Activated naive CD4-positive, alpha-beta T cell treated with Interleukin-2 at 50 U/mL for 16 hours (primary cell): ENCODE measurements at places on chromosomes 3 and 15.

DNA sequence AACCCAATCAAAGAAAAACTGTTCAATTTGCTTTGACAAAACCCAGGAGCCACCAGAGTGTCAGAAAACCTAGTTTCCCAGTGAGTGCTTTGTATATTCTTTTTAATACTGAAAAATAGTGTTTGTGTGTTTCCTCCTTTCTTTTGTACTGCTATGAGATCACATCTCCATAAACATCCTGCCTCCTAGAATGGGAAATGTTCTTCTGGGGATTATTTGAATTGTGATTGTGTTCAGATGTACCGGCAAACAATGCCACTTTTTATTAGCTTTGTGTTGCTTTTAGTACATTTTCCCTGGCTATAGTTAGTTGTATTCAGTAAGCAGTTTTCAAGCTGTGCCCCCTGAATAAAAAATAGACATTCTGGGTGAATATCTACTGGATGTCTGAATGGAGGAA, 148.0 kb upstream of the NR2E3 start:
- DNase-seq, result no peak

GRCh38 chr15:62296756-62297507, 131.8 kb upstream of the C2CD4B start:
- DNase-seq, result no peak

GRCh38 chr3:101501783-101502182, 11.2 kb downstream of the SENP7 start:
- no peak for DNase-seq

- no peak for DNase-seq
These were observed 76.0 kb downstream of the ZBBX start for GRCh38 chr3:167304077-167304476.

DNA sequence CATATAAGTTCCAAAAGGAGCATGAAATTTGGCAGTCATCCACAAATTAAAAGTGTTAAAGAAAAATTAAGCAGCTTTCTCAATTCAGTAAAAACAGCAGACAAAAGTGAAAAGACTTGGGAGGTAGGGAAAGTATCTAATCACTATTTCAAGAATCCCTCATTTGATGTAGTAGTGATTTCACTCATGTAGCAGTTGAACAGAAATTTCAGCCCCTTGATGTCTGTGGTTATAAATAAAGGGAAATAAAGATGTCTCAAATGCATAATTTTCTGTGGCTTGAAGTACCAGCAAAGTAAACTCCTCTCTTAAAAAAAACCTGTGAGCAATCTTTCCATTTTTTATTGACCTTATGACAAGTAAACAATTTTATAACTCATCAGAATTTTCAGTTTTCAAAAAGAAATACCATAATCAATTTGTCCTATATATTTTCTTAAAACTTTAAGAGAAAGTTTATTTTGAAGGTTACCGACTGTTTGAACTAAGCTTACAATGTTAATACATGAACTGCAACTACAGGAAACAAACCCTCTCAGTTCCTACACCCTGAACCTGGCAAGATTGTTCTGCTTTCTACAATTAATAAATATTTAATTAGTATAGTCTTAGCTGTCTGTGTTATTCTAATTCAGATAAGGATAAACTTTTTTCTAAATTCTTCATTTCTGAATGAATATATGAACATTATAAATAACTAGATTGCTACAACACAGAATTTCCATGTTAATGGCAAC, 94.2 kb downstream of the CBLB start:
- DNase-seq, result no peak

GRCh38 chr15:81270781-81271491, 53.0 kb downstream of the STARD5 start:
- DNase-seq, result no peak
